BJ (cell line): ENCODE measurements at places on chromosomes 13 and 19. TPM values are rescaled to one million over a fixed set of nuclear protein-coding genes. Genes with fewer than 3 reads are reported as not detected.

- DNase-seq: no peak
These were observed 11.6 kb downstream of the IGFL2 start for GRCh38 chr19:46159418-46160232.

- no peak for DNase-seq
These were observed 2.3 kb upstream of the TPM4 start for GRCh38 chr19:16073988-16074387.

ZNF266 gene
- polyA plus RNA-seq: 16.6 and 21.4 TPM in 2 replicates

DNA sequence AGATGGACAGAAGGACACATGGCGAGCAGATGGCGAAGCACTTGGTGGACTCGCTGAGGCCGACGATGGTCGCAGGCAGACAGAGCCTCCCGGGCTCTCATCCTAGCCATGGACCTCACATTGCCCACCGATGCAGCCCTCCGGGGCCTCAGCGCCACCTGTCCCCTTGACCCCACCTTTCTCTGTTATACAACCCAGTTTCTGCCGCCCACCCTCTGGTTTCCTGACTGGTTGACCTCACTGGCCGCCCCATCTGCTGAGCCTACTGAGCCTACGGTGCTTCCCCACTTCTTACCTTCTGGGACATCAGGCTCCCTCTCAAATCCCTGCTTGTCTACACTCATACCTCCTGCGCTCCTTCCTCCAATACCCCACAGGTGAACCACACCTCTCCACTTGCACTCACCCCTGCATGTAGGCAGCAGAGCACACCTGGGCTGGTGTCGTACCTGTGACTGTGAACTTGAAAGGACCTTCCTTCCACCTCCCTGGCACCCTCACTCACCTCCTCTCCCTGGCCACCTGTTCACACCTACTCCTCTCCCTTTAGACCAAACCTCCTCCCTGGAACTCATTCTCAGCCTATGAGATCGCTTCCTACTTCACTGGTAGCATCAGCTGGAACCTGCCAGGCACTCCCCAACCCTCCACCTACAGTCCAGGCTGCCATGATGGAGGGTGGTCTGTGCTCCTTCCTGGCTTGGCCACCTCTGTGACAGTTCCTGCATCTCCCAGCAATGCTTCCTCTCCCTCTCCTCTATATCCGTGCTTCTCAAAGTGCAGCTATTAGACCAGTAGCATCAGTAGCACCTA is 36.1 kb downstream of the HPN start:
- DNase-seq: no peak

DNA sequence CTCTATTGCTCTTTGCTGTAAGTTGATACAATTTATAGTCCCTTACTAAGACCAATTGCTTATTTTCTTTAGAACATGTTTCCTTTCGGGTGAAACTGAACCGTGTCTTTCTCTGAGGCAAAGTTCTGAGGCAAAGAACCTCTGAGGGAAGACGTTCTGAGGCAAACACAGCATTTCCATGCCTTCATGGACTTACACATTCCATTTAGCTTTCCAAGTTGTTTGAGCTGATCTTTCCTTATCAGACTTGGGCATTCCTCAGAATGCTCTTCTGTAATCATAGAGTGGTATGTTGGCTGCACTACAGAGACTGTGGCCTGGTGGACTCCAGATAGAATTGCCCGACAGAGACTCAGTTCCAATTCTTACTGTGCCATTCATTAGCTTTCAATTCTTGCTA is 579.1 kb downstream of the KCTD12 start:
- no peak for DNase-seq

MAST3 gene
- polyA plus RNA-seq: 1.9 and 2.8 TPM in 2 replicates

FUT6 gene
- not detected in 2 replicates for polyA plus RNA-seq

DNA sequence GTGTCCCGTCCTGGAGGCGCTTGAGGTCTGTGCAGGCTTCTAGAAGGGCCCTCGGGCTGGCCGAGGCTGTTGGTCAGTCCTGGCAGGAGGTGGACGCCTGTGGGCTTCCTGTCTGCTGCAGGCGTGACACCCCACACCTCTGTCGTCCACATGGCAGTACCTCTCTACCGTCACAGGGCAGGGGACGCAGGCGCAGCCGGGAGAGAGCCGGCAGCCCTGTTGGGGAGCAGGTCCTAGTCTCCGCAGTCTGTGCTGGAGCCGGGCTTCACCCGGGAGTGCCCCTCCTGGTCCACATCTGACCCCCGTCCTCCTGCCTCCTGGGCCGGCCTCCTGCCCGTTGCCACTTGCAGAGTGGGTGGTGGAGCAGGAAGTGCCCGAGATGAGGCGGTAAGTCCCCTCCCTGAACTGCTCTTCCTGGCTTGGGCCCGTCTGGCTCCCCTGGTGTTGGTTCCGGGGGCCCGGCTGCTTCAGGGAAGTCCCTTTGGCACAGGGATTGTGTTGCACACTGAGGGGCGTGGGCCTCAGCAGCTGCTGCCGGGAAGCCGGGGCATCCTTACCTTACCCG is 106.0 kb downstream of the KDM4B start:
- DNase-seq: no peak

GRCh38 chr13:24450530-24450929 is 62.0 kb downstream of the PARP4 start:
- DNase-seq: peak; percentile 75

FUT3 gene
- not detected in 2 replicates for polyA plus RNA-seq

- no peak for DNase-seq
These were observed 20.4 kb downstream of the COG6 start for GRCh38 chr13:39675904-39676303.

DNA sequence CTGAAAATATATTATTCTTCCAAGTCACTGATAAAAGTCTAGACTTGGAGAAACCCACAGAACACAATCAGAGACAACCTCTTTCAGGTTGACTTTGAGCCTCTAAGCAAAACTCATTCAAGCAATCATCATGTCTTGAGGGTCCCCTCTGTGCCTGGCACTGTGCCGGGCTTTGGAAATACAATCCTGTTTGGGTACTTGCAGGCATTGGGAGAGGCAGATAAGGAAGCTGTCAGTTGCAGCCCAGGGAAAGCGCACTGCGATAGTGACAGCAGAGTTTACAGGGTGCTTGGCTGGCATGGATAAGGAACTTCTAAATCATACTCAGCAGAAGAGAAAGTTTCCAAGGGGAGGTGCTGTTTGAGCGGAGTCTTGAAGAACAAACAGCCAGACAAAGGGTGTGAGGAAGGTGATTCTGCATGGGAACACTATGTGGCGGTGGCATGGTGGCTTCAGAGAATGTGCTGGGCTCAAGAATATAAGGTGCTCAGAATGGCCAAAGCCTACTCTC is 9.1 kb downstream of the SERP2 start:
- no peak for DNase-seq

DNA sequence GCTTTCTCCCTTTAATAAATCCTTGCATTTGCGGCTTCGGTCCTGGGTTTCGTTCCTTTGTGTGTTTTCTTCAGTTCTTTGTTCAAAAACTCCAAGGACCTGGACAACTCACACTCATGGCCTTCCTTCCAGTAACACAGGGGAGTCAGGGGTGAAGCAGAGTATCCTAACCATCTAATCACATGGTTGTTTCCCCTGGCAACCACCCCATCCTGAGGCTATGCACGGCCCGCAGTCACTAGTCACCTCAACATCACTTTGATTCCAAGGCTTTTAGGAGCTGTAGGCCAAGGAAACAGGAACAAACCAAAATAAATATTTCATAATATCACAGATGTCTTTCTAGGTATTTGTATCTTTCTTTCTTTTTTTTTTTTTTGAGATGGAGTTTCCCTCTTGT is 28.9 kb downstream of the ZNF101 start:
- DNase-seq: no peak
